ENCODE measurements at places on chromosomes 7 and 10. TPM values are rescaled to one million over a fixed set of nuclear protein-coding genes. Genes with fewer than 3 reads are reported as not detected.

DNA sequence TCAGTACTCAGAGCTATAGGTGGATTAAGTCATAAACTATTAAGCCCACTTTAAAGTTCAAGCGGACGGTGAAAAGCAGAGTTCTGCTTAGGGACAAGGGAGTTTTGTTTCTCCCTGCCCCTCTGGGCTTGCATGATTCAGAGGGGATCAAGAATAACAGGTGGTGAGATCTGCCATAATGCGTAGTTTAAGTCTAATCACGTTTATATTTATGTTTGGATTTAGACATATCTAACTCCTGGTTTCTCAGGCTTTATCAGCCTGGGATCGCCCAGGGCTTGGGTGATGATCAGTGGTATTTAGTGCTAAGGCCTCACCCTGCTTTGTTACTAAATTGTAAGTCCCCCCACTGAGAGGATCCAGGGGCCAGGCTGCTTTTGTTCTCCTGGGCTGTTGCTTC, 335.4 kb upstream of the NRP1 start:
- DNase-seq, result no peak

Gene SMKR1
- total RNA-seq, result not detected

DNA sequence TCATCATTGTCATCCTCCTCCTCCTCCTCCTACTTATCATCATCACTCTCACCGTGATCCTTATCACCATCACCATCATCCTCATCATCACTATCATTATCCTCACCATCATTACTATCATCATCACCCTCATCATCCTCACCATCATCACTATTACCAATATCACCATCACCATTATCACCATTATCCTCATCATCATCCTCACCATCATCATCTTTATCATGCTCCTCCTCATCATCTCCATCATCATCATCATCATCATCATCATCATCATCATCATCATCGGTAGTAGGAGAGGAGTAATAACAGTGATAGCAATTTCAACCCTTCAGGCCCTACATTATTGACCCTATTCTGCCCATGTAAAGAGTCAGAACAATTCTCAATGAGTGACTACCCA, 345.9 kb upstream of the ZNF32 start:
- no peak for DNase-seq

DNA sequence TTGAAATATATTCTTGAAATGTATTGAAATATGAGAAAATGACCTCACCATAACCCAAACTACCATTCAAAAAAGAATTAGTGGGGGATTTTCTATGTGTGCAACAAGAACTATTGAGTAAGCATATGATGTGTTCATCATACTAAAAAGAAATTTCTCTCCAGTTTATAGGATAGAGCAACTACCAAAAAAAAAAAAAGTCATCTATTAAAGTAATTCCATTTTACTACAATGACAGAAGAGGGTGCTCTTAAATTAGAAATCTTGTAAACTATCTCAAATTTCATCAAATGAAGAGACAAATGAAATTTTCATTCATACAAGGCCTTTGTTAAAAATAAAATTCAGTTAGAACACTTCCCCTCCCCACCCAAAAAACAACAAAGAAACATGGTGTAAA, 195.4 kb upstream of the PLXDC2 start:
- DNase-seq, result no peak

Gene OR2A1
- total RNA-seq, result not detected

GRCh38 chr7:2309889-2310331, 4.3 kb downstream of the SNX8 start:
- no peak for DNase-seq

Gene RAB19
- not detected for total RNA-seq

- DNase-seq, result no peak
Observed at GRCh38 chr10:121375172-121375571, 223.1 kb downstream of the FGFR2 start.

Gene SMO
- total RNA-seq, result 1.4 TPM

DNA sequence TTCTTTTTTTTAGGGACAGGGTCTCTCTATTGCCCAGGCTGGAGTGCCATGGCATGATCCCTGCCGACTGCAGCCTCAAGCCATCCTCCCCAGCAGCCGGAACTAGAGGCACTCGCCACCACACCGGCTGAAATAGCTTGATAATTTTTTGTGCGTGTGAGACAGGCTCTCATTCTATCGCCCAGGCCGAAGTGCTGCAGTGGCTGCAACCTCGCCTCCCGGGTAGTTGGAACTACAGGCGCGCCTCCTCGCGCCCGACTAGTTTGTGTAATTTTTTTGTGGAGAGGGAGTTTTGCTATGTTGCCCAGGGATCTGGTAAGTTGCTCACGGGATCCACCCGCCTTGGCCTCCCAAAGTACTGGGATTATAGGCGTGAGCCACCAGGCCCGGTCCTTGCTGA, 1.9 kb downstream of the BUD23 start:
- DNase-seq, result no peak

- no peak for DNase-seq
Observed at GRCh38 chr10:37803269-37803668, 54.1 kb downstream of the ZNF248 start.

DNA sequence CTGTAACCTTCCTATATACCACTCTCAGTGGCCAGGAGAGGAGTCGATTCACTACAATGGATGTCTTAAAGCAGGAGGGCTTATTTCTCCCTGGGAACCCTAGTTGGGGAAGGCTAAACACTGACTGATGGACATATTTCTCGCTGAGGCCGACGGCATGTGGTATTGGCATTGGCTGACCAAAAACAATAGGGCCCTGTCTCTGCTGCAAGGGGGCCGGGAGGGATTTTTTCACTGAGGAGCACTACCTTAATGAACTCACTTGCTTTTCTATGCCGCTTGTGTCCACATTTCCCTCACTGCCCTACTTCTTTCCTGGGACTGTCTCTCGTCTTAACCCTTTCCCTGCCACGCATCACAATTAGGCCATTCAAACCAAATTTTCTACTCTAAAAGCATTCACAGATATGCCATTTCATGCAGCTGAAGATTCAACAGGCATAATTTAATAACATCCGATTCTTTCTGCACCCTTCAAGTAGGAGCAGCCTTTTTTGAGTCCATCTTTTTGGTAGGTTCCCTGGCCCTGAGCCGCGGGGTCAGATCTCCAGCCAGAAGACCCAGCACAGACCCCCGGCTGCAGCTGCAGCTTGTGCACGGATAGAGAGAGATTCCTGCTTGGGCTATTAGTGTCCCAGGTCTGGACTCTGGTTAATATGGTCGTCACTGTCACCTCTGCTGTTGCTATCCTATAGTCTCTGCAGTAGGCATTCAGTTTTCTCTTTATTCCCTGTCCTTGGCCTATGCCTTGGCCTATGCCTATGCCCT, 118.7 kb downstream of the HIPK2 start:
- no peak for DNase-seq

DNA sequence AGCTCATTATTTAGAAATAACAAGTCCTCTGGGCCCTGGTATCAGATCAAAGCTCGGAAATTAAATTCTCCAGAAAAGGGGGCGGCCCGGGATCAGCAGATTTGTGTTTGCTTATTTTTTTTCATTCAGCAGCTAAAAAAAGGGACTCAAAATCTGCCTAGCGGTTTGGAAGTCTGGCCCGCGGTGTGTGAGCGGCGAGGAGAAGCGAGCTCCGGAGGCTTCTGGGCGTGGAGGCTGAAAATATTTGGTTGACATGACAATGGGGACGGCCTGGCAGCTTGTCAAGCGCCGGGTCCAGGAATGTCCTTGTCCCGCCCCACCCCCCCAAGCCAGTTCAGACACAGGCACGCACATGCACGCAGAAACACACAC, 43.4 kb downstream of the FOXL3 start:
- no peak for DNase-seq

DNA sequence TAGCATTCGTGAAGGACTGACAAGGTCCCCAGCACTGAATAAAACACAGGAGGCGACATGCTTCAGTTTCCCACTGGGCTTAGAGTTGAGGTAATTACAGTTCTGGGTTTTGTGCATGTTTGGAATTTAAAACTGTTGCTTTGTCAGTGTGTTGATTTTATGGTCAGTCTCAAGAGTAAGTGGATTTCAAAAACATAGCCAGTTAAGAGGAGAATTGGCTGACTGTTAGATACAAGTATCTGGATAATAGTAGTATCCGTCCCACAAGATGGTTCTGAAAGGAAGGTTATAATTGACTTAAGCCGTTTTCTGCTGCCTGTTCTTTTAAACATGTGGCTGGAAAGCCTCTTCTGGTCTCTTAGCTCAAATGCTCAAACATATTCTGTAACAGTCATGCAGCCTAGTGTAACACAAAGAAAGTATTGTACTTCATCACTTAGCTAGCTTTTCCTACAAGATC, 170.9 kb downstream of the POLR1F start:
- no peak for DNase-seq

Gene EIF5AL1
- 0.90 TPM for total RNA-seq

DNA sequence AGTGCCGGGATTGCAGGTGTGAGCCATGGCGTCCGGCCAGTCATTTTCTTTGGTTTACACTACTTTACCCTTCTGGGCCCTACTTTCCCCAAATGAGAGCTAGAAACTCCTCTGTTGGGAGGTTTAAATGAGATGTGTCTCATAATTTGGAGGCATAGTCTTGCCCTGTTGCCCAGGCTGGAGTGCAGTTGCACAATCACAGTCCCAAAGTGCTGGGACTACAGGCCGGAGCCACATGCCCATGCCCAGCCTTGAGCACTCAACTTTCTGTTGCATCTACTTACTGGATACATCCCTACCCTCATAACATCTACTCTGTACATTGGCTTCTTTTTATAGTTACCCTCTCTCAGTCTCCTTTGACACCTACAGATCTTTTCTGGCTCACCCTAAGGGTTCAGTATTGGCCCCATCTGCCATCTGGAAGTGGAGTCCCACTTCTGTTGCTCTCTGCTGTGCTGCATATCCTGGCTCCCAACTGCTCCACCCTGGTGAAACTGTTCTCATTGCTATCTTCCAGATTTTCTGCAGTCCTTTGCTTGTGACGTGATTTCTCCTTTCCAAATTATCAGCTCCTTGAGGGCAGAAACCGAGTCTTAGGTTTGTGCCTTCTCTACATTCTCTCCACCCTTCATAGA, 8.4 kb downstream of the EIF4H start:
- DNase-seq, result no peak

DNA sequence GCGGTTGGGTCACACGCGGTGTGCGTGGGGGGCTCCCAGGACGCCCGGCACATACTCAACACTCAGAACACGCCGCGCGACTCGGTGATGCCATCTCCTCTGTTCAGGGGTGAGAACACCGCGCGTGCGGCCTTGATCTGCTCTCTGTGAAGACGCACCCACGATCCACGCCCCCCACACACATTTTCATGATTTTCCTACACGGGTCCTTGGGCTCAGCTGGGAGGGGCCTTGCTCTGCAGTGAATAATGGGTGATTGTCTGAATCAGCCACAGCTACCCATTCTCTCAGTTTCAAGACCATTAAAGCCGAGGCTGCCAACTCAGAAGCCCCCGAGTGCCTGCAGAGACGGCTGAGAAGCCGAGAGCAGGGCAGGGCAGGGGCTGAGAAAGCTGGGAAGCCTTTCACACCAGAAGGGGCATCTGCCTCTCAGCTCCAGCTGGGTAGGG, 54.3 kb upstream of the PDGFA start:
- DNase-seq, result no peak

Gene PTPN20
- total RNA-seq, result 3.8 TPM

Gene LEP
- total RNA-seq, result 0.32 TPM

DNA sequence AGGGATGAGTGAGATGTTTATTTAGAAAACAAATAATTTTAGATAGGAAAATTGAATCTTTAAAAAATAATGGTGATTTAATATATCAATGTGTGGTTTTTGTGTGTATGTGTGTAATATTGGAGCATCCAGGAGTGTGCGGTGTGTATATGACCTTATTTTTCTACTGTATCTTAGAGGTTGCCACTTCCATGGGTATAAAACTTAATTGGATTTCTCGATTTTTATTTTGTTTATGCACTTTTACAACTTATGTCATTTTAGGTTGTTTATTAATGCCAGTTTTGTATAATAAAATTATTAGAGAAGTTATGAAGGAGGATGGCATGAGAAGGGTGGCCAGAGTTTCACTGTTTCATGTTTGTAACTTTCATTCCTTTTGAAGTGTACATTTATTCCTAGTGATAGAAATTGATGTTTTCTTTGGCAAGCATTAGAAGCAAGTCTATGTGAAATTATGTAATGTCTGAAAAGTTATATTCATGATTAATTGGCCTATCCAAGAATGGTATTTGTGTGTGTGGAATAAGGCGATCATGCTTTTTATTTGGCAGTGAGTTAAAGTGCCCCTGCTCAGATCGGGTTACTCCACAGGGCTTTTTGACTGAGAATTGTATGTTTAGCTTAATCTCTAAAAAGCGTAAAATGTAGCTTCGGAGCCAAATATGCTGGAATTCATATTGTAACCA, 110.3 kb downstream of the KAT6B start:
- DNase-seq, result no peak

- peak; percentile 77 for DNase-seq
Observed at GRCh38 chr10:6348096-6348874, 145.6 kb downstream of the PFKFB3 start.

DNA sequence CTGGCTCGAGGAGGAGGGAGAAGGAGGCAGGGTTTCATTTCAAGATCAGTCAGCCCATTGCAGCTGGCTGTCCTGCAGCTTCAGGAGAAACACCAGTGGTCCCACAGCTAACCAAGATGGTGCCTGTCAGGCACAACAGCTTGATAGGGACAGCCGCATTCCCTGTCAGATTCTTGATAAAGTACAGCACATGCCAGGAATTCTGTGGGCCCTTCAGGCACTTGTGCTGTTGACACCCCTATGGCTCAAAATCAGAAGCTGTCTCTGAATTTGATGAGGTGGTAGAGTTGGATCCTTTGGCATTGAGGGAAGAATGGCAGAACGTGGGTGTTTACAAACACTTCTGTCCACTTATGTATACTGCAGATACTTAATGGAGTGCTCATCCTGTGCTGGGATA, 354.3 kb downstream of the KCNMA1 start:
- DNase-seq, result no peak

Gene POLR1F
- 5.9 TPM for total RNA-seq

All from psoas muscle (tissue), 8 donors.